ENCODE measurements at places on chromosomes 5 and 9. TPM values are rescaled to one million over a fixed set of nuclear protein-coding genes. Genes with fewer than 3 reads are reported as not detected.

The TXNDC8 gene
- total RNA-seq = not detected

The LPAR1 gene
- total RNA-seq = 16.4 TPM

The ARHGEF39 gene
- total RNA-seq = 0.25 TPM

The NTNG2 gene
- total RNA-seq = 0.17 TPM

The HSD17B3 gene
- total RNA-seq = 0.10 TPM

The SPATA6L gene
- total RNA-seq = 7.3 TPM

The CARTPT gene
- total RNA-seq = not detected

The FOXD4L4 gene
- 0.20 TPM for total RNA-seq

The NFIB gene
- 13.7 TPM for total RNA-seq

The STPG3 gene
- not detected for total RNA-seq

The MBLAC2 gene
- 5.6 TPM for total RNA-seq

The SPARC gene
- total RNA-seq = 103 TPM

DNA sequence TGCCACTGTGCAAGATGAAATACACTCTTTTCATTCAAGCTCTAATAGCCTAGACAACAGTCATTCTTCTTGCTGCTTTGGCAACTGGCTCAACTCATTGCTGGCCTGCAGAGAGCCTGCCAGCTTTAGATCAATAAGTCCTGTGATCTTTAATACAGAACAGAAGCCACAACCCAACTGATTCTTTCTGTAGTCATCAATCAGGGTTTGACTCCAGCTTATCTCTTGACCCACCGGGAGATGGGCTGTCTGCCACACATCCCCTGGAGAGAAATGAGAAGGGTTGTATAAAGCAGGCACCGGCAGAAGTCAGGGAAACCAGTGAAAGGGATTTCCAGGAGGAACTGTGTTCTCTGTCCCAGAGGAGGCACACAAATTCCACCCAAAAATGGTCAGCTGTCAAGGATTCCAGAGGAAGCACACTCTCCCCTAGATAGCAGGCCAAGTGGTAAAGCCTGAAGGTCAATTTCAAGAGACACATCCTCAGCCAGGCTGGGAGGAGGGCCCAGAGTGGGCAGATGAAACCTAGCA lies 24.5 kb downstream of the LHFPL2 start:
- DNase-seq = no peak

DNA sequence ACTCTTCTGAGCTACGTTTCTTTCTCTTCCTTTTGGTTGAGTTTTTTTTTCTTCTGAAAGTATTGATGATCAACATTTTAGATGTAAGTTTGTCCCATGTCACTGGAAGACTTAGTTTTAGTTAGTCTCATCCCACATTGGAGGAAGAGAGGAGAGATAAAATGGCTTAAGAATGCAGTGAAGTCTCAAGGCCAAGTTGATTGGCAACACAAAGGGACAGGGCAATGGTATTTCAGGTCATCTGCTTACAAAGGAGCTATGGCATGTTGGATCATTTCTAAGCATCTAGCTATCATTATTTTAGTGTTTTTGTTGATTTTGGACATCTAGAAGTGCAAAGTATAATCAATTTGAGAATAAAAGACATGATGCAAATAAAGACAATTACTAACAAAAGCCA lies 58.6 kb downstream of the CDKN2A start:
- DNase-seq = no peak

GRCh38 chr5:58746321-58746720 lies 163.4 kb downstream of the RAB3C start:
- DNase-seq = no peak

DNA sequence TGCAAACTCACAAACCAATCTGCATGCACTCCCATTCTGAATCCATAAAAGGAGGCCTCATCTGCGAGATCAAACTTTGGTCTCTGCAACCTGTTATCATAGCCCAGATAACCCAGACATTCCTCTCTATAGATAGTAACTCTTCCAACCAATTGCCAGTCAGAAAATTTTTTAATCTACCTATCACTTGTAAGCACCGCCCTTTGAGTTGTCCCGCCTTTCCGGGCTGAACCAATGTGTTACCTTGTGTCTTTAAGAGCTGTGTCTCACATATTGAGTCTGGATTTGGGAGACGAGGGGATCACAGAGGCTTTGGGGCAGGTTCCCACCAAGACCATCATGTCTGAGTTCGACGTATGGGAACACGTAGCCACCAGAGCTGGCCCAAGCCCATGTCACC lies 91.1 kb upstream of the PPP1R26 start:
- no peak for DNase-seq

- no peak for DNase-seq
Observed at GRCh38 chr9:101705135-101705661, 33.2 kb downstream of the GRIN3A start.

GRCh38 chr5:101364469-101364868 lies 461.4 kb upstream of the ST8SIA4 start:
- DNase-seq = peak; percentile 43

DNA sequence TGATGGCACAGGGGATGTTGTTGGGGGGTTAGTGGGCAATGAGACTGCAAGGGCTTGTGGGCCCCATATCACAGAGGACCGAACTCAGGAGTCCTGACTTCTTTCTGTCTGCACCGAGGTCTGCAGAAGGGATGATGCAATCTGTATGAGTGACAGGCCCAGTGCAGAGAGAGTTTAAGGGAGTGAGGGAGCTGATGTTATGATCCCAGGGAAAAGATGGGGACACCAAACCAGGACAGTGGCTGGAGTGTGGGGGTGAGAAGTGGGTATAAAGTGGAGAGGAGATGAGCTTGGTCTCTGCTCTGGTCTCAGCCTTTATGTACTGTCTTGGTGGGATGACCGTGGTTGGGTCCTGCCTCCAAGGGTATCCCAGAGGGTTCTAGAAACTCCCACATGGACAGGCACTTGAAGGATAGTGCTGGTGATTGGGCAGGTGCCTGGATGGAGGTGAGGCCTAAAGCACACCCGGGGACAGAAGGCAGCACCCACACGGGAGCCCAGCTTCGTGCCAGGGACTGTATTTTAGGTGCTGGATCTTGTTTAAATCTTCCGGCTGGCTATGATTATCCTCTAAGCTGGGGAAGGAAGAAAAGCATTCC lies 21.9 kb downstream of the GSN start:
- no peak for DNase-seq

DNA sequence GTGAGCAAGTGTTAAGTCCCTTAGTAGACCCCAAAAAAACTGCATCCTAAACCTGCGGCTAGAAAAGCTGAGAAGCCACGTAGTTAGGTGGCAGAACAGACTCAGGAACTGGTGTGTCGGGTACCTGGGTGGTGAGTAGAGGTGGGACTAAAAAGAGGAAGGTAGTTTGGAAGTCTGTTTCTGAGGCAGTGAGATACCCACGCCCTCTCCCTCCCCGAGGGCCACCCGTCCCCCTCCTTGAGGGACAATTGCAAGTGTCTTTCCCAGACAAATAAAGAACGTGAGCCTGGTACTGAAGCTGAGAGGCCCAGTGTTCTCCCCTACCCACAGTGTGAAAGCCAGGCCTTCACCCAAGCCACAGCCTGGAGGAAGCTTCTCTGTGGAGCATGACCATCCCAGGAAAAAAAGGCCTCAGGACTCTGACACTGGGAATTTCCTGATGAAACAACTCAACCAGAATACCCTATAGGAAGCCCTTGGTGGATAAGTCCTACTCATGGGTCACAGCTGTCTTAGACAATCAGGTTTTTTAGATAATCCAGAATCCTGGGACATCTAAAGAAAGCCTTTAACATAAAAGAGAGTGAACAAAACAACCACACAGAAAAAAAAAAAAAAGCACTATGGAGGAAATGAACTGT lies 7.0 kb upstream of the CD74 start:
- peak; percentile 27 for DNase-seq

- peak; percentile 46 for DNase-seq
Observed at GRCh38 chr9:126347911-126348760, 21.5 kb downstream of the MVB12B start.

- DNase-seq = peak; percentile 29
Observed at GRCh38 chr9:76943054-76943453, 37.1 kb upstream of the PRUNE2 start.

DNA sequence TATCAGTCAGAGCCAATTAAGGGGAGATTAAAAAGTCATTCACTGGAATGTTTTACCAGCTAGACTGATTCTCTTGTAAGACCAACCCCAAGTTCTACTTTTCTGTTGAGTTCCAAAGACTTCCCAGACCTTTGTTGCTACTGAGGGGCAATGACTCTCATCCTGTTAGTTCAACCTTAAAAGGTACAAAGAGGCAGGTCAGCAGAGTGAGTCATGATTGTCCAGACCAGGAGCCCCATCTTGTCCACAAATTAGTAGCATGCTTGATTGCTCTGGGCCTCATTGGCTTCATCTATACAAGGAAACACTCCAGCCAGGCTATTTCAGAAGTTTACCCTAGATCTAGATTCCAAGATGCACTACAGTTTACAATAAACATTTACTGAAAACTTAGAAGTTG lies 79.9 kb upstream of the IL7R start:
- peak; percentile 88 for DNase-seq

- no peak for DNase-seq
Observed at GRCh38 chr5:307794-308579, 13.5 kb upstream of the AHRR start.

- no peak for DNase-seq
Observed at GRCh38 chr5:80114860-80115259, 79.7 kb downstream of the THBS4 start.

DNA sequence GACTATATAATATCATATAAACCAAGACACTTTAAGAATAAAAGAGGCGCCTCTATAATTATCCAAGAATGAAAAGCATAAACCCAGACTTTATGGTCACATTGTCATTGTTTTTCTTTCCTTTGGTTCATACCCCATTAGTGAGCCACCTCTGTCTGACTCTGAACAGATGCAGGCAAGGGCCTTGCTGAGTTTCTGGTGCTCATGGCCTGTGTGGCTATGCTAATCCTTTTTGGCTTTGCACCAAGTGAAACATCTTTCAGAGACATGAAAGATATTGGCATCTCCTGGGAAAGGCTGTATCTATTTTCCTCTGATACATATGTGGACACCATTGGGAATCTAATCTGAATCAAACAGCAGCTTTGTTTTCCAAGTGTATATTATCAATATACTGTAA lies 222.5 kb downstream of the CHSY3 start:
- DNase-seq = no peak

- DNase-seq = no peak
Observed at GRCh38 chr9:89427621-89428221, 70.2 kb downstream of the SEMA4D start.

- no peak for DNase-seq
Observed at GRCh38 chr9:86638109-86638508, 283.9 kb upstream of the TUT7 start.

DNA sequence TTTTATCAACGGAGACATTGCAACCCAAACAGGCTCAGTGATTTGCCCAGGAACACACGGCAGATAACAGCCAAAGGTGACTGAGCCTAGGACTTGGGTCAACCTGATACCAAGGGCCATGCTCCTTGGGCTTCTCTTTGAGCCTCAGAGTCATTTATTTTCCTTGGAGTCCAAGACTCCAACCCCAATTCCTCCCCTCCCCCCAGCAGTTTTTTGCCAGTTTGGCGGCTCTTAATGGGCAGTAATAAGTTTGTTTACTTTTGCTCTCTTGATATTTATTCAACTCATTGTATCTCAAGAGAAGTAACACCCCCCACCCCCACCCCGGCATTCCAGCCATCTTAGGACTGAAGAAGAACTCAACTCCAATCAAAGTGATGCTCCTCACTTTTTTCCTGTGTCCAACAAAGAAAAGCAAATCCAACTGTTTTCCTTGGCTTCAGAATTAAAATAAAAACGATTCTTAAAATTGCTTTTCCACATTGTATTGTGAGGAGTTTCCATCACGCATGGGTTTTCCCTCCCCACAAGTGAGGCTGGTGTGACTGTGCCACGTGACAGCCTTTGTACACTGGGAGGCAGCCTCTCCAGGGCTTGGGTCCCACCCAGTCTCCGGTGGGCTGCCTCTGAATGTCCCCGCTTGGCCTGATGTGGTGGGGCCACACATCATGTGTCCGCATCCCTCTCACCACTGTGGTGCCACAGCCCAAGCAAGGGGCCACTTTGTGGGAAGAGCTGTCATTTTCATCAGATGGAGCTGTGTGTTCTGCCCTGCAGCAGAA lies 9.1 kb downstream of the ANGPTL2 start:
- no peak for DNase-seq

DNA sequence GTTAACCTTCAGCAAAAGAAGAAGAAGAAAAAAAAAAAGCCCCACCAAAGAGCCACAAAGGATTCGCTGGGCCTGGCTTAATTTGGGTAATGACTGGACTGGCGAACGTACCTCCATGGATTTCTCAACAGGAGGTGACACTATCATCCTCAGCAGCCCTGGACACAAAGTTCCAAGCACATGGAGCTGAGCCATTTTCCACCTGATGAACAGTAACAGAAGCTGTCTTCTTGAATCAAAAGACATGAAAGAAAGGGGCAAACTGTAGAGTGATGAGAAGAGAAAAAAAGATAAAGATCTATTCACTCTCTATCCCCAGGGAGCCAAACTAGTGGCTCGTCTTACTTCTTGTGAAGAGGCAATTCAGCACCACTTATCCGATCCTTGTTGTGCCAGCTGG lies 150.2 kb upstream of the TRPM3 start:
- no peak for DNase-seq

DNA sequence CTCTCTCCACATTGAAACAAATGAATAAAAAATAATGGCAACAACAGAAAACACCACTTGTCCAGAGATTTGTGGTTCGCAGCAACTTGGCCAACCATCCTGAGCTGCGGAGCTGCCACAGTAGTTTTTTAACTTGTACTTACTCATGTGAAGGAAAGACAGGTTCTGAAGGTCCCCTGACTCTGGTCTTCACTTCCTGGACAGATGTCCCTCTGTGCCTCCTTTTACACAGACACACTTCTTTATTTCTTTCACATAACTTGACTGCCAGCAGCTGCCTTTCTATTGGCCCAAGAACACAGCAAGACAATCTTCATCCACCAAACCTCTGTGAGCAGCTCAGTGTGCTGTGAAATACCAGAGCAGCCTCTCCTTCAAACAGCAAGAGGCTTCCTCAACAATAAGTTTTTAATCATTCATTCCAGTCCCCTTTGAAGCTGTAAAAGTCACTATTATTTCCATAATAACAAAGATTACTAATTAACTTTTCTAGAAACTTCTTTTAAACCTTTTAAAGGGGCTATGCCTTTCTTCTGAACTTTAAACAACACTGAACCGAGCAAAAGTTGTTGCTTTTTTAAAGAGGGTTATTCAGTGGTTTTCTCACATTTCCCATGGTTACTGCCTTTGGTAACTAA lies 198.7 kb downstream of the NR2F1-AS1 start:
- DNase-seq = peak; percentile 86

DNA sequence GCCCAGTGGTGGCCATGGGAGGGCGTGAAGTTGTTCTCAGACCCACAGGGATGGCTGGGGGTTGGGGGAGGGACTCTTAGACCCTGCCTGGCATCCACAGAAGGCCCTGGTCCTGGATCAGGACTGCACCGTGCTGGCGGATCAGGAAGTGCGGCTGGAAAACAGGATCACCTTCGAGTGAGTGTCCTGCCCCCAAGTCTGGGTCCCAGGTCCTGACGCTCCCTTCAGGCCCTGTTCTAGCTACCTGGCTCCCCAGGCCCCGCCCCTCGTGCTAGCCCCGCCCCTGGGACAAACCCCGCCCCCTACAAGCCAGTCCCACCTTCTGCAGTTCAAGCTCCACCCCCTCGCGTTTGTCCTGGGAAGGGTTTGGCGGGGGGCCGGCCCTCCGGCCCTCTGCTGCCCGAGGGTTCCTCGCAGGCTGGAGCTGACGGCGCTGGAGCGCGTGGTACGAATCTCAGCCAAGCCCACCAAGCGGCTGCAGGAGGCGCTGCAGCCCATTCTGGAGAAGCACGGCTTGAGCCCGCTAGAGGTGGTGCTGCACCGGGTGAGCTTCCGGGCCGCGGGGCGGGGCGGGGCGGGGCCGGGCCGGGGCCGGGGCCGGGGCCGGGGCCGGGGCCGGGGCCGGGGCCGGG lies 12.9 kb downstream of the RGS14 start:
- peak; percentile 91 for DNase-seq

- DNase-seq = no peak
Observed at GRCh38 chr9:121807823-121808278, 156.4 kb downstream of the DAB2IP start.

Measured in renal cortical epithelial cell (primary cell).